ENCODE measurements at places on chromosomes 3 and 15. TPM values are rescaled to one million over a fixed set of nuclear protein-coding genes. Genes with fewer than 3 reads are reported as not detected.

GRCh38 chr3:14457481-14457880, 55.1 kb downstream of the SLC6A6 start:
- DNase-seq, result no peak

GRCh38 chr15:60195611-60196010, 191.5 kb downstream of the FOXB1 start:
- no peak for DNase-seq

GRCh38 chr3:115982108-115982507, 358.8 kb downstream of the GAP43 start:
- no peak for DNase-seq

DNA sequence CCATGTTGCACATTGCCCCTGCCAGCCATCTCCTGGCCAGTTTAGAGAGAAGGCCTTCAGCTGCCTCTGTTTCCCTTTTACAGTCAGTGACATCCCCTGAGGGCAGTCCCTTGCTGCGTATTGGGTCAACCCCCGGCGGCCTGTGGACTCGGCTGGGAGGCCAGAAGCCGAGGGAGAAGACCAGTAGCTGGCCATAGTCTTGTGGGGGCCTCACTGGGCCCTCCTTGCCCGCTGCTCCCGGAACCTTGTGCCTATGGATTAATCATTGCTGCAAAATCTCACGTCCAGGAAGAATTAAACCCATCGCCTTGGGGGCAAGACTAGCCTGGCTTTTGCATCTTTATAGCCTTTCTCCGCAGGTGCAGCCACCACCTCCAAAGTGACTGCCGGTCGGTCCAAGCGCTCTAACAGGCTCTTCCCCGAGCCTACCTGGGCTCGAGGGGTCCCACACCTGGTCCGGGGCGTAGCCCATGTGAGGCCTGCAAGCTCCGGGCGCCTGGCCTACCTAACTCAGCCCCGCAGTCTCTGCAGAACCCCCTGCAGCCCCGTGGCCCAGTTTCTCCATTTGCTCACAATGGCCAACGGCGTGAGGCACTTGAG, 870 bp upstream of the CHAC1 start:
- no peak for DNase-seq

SLCO3A1 gene
- total RNA-seq, result 2.0 TPM

CIB2 gene
- 1.8 TPM for total RNA-seq

KLHL40 gene
- not detected for total RNA-seq

GPR156 gene
- 0.10 TPM for total RNA-seq
